ENCODE measurements at places on chromosomes 3 and 15.

- DNase-seq = no peak
Measured at GRCh38 chr3:165545059-165545458, 292.2 kb downstream of the BCHE start.

DNA sequence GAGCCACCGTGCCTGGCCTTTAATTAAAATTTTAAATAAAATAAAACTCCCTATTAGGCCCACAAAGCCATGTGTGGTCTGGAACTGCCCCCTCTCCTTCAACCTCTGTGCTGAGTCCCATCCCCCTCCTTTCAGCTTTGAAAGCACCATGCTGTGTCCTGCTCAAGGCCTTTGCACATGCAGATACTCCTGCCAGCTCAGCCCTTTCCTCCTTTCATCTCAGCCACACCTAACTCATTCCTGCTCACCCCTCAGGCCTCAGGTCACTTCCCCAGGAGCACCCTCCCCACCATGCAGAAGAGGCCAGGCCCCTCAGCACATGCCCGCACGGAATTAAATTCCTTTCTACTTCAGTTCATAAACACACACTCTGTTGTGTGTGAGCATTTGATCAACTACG, 28.1 kb downstream of the ATRIP start:
- no peak for DNase-seq

GRCh38 chr3:94269763-94270162, 206.9 kb downstream of the NSUN3 start:
- DNase-seq = no peak

DNA sequence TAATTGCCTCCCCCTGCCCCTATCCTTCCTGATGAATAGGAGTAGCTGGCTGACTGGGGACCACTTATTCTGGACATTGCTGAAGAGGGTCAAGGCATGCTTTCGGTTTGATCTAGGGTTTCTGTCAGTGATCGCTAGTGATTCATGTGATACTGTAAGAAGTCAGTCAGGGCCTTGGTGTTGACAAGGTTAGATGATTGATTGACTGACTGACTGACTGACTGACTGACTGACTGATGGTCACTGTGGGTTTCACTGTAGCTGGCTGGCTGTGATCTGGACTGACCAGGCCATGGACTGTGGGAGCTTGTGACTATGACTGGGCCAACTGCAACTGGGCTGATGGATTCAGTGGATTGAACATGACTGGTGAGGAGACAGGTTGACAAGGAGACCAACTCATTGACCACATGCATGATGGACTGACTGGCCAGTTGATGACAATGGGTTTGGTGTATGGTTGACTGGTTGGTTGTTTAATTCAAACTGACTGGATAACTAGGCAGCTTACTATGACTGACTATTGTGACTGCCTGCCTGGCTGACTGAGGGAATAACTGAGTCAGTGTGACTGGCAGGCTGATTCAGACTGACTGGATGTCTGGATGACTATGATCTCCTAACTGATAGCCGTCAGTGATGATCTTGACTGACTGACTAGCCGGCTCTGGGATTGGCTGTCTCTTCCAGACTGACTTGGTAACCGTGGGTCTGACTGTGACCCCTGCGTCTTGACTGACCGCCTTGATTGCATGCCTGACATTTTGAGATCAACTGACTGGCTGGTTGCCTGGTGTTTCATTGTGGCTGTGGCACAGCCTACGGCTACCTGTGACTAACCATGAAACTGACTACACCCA, 509.9 kb downstream of the SHQ1 start:
- no peak for DNase-seq

DNA sequence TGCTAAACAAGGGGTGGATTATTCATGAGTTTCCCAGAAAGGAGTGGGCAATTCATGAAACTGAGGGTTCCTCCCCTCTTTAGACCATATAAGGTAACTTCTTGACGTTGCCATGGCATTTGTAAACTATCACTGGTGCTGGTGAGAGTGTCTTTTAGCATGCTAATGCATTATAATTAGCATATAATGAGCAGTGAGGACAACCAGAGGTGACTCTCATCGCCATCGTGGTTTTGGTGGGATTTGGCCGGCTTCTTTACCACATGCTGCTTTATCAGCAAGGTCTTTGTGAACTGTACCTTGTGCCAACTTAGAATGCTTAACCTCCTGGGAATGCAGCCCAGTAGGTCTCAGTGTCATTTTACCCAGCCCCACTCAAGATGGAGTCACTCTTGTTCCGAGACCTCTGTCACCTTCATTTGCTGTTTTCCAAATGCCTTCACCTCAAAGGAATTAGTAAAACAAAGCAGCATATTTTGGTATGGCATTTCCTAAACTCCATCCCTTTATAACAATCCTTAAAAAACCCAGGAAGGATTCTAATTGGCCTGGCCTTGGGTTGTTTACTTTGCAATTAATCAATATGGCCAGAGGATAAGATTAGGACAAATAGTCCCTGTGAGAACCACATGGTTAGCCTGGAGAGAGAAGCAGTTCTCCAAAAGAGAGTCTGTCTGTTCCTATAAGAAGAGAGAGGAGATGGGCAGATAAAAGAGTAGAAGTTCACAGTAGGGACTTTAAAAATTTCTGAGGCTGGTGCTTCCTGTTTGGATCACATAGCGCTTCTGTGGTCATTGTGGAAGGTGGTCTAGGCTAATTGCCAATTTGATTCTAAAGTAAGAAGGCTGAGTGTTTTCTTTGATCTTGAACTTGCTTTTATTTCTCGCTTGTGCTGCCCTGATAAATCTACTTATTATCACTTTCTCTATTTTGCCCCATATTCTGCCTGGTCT, 155.2 kb upstream of the EOMES start:
- no peak for DNase-seq

DNA sequence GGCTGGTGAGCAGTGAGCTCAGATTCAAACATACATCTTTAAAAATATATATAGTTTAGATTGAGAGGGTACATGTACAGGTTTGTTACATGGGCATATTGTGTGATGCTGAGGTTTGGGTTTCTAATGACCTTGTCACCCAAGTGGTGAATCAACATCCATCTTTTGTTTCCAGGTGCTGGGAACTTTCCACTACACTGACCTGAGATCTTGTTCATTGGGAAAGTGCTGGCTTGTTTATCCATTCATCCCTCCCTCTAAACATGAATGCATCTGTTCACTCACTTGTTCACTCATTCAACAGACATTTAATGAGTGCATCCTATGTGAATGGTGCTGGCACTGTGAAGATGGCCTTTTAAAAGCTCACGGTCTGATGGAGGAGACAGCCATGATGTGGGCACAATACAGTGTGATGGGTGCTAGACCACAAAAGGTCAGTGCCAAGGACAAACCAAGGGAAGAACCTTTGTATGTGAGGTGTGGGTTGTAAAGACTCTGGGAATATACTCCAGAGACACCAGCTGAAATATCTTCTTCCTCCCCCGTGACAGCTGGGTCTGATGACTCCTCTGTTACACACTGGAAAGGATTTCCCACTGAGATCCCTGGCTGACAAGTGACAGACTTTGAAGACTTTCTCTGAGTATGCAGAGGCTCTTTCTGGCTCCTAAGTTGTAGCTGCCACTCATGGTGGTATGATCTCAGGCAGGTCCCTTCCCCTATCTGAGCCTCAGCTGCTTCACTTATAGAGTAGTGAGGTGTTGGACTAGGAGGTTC, 16.2 kb upstream of the ITGA11 start:
- no peak for DNase-seq

GRCh38 chr3:115851571-115851970, 228.3 kb downstream of the GAP43 start:
- DNase-seq = no peak

GRCh38 chr3:187013159-187013716, 82.9 kb downstream of the ST6GAL1 start:
- DNase-seq = no peak

DNA sequence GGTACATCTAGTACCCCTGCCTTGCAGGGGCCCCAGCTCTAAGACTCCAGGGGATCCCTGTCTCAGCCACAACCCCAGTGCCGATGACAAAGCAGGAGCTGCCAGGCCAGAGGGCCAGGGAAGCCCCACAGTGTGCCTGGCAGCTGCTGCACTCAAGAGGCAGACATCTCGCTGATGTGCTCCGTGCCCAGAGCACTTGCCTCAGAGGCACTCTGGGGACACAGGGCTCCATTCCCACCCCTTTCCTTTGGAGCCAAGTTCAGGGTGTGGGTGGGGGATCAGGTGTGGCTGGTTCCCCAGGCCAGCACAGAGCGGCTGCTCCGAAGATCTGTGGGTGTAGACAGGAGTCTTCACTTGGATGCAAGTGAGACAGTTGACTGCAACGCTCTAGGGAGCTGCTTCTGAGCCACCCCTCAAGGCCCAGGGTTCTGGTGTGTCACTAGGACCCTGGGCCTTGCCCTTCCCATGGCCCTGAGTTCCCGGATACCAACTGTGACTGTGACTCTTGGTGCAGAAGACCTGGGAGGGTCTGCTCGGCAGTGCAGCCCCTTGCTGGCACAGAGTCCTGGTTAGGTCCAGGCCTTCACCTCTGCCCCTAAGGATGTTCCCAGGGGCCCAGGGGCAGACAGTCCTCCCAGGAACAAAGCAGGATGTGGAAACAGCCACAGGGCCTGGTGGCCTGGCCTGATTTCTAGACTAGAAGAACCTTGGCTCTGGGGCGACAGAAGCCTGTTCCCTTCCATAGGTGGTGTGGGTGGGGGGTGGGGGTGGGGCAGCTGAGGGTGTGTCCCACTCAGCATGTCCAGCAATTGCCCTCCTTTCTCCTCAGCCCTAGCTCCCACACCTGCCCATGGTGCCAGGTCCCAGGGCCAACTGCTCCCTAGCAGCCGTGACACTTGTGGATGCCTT, 2.5 kb downstream of the NT5DC2 start:
- DNase-seq = peak; percentile 18

- no peak for DNase-seq
Measured at GRCh38 chr3:86965166-86965565, 25.8 kb downstream of the VGLL3 start.

- no peak for DNase-seq
Measured at GRCh38 chr3:134376786-134377426, 2.7 kb upstream of the AMOTL2 start.

GRCh38 chr3:128950223-128950938, 43.5 kb downstream of the CFAP92 start:
- DNase-seq = no peak

- no peak for DNase-seq
Measured at GRCh38 chr3:64161481-64161952, 63.7 kb downstream of the PRICKLE2 start.

DNA sequence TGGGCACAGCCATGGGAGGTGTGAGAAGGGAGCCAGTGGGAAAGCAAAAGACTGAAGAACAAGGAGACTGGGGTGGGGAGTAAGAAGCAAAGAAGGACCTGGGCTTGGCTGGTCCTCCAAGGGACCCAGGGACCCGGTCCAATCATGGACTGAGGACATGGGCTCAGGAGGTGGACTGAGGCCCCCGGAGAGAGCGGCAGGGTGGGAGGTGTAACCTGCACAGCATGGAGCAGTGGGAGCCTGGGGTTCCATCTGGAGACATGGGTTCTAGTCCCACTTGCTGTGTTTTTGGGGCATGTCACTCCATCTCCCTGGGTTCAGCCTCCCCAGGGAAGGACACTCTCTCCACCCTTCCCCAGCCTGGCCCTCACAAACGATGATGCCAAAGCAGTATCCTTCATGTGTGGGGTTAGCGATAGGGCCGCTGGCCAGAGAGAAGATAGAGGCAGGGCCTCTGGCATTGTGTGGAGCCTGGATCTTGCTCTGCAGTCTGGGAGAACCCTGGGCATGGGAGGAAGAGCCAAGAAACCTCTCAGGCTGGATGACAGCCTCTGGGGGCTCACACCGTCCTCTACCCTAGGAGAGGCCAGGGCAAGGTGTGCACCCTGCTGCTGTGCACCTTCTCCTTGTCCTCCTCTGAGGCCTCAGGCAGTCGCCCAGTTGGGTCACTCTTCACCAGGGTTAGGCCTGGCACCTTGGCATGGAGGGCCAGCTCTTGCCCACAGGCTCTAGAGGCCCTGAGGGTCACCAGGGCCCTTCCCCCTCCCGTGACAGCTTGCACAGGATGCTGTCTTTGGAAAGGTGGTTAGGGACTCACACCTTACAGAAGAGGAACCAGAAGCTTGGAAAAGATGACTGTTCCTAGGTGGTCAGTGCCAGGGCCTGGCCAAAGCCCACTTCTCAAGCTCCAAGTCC, 26.0 kb downstream of the FBXW12 start:
- DNase-seq = no peak

DNA sequence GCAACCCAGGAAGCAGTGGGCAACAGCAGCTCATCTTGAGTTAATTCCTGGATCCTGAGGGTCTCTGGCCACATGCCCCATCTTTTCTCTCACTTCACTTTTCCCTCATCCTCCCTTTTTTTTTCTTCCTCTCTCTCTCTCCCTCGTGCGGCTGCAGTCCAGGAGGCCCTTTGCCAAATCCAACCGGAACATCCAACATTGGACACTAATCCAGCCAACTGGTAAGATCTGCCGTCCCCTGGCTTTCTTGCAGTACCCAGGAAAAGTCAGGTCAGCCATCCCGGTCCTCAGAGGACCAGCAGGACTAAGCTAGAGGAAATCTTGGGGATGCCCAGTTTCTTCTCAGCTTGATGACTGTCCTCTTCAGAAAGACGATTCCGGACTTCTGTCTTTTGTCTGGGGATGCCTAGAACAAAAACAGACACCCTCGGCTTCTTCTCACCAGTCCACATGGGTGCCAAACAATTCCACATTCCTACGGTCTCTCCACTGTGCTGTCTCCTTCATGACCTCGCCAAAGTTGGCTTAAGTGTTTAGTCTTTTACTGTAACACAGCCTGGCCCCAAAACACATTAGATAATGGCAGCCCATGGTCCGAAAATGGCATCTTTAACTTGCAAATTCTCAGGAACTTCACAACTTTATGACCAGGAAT, 115.6 kb downstream of the GSK3B start:
- DNase-seq = no peak

- DNase-seq = no peak
Measured at GRCh38 chr3:158920371-158920770, 118.5 kb downstream of the MFSD1 start.

- no peak for DNase-seq
Measured at GRCh38 chr15:62325597-62325996, 160.5 kb upstream of the C2CD4B start.

- DNase-seq = no peak
Measured at GRCh38 chr15:70234256-70234905, 136.7 kb upstream of the TLE3 start.

DNA sequence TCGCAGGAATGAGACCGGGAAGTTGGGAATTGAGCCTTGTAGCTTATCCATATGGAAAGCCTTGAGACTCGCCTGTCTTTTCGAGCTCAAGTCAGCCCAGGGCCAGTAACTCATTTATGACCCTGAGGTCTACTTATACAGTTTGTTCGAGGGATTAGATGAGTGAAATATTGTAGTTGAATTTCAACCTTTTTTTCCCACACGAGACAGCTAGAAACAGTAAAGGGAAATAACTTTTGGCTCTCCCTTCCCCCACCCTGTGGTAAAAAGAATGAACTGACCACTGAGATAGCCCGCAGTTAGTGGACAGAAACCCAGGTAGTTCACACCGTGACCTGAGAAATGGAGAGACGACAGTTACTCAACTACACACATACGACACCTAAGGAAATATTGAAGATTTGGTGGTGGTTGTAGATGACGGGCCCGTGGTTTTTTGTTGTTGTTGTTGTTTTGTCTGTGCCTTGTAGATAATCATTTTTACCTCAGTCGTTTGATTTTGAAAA, 841 bp downstream of the EIF3J start:
- no peak for DNase-seq

Data from activated T-cell treated with anti-CD3 and anti-CD28 coated beads, Interleukin-2, amount 50 U/mL, for 1 hour (primary cell).